ENCODE measurements at places on chromosomes 6 and 20.

DNA sequence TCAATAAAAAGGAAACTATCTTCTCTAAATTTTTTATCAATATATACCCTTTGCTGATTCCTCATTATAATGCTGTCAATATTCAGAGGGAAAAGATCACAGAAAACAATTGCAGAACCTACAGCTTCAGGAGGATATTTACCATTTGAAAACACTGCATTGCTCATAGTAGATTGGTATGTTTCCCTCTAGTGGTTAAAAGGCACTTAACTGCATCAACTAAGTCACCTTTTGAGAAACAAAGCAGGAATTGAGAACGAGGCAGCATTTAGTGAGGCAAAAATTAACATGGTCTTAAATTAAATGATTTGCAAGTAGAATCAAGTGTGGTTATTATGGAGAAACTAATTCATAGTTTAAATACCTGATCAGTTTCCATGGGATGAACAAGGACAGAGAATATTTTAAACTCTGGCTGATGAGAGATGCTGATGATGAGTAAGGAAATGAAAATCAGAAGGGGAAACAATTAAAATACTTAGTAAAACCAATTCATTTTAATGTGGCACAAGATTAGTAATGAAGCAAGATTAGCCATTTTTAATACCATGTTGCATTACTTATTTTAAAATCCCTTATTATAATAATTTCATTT is 642.1 kb downstream of the EPHA7 start:
- DNase-seq, result peak; percentile 65

DNA sequence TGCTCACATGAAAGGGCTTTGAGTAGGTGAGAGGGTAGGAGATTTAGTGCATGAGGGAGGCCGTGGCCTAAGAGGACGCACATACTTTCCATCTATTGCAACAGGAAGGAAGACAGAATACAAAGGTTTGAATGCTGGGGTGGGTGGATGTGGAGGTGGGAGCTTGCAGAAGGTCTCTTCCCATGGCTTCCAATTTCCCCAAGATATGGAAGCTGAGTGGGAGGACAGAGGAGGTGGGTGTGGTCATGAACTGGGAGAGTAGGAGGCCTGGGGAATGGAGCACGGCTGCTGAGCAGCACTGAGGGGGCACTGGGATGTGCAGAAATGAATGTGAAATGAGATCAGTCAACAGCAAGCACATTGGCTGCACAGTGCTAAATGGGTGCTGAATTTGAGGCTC is 70.3 kb downstream of the SCML4 start:
- no peak for DNase-seq

DNA sequence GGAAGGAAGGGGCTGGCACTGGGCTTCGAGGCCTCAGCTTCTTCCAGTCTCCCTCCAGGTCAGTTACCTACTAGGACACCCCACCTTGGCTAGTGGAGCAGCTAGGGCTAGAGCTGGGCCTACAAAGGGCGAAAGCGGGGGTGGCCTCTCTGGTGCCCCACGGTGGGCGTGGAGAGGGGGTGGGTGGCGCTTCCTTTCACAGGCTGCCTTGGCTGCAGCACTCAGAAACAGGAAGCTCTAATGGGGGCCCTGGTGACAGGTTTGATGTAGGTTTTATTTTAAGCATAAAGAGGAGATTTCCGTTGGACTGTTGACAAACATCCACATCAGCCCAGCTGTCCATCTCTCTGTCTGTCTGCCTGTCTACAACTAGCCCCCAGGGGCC is 13.4 kb downstream of the FAM110A start:
- no peak for DNase-seq

- no peak for DNase-seq
These were observed 154.4 kb downstream of the DTNBP1 start for GRCh38 chr6:15508441-15508871.

DNA sequence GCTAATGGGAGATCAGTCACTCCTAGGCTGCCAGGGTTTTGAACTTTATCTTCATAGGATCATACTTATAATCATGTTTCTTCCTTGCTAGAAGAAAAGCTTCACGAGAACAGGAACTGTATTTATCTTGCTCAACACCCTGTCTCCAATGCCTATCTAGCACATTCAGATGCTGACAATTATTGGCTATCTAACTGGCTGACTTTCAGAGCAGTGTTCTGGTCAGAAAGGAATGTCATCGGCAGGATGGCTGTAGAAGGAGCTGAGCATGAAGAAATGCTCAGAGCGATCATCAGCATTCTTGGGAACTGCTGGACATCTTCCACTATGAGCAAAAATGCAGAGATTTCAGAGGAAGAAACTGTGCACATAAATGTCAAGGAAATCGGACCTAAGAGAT is 628.0 kb upstream of the NRSN1 start:
- no peak for DNase-seq
